ENCODE measurements at places on chromosomes 5 and 9.

DNA sequence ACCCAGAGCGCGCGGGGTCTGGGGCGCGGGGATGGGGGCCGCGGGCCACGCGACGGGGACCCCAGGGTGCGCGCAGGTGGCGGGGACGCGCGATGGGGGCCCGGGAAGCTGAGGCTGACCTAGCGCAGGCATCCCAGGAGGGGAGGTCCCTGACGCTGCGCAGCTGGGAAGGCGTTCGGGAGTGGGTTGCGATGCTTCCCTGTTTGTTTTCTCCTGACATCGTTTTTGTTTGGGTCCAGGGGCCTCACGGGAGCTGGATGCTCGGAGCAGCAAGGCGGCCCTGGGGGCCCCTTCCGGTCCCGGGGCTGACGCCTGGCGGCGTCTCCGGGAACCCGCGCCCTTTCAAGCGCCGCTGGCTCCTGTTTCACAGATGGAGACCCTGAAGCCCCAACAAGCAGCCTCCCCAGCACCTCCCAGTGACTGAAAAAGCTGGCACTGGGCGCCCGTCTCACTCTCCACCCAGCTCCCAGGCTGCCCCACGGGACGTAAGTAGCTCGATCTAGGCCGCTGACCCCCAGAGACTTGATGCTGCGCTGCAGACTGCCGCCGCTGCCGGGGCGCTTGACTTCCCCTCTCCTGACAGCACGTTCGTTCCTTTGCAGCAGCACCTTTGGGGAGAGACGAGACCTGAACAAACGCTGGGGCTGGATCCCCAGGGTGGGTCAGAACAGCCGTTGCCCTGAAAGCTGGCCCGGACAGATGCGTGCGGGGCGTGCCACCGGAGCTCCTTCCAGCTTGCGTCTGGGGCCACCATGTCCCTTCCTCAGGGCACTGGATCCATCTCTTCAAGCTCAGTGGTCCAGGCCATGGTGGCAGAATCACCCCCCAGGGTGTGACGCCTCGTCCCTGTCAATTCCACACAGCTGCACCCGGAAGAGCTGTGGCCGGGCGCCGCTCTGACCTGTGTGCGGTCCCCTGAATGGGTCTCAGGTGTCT is 593 bp downstream of the BRD3OS start:
- peak; percentile 48 for DNase-seq

DNA sequence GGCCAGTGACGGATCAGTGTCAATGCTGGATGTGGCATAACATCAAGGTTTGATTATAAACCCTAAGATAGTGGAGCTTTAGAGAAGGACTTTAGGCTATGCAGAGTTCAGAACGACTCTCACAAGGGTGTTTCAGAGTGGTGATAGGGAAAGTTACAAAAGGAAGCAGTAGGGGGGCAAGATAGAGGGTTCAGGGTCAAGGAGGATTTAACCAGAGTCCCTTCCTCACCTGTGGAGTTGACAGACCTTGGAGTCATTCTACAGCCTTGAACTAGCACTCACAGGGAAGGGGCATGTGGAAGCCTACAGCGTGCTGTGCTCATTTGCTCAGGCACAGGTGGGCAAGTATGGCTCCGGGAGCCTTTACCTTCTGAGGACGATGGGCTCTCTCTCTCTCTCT is 7.9 kb downstream of the DMRT1 start:
- no peak for DNase-seq

- DNase-seq: no peak
Measured at GRCh38 chr5:98940581-98940980, 11.8 kb upstream of the CHD1 start.

GRCh38 chr9:92381775-92382174 is 22.6 kb downstream of the OGN start:
- DNase-seq: no peak

GRCh38 chr9:121286973-121287741 is 19.2 kb downstream of the GSN start:
- DNase-seq: no peak

- DNase-seq: no peak
Measured at GRCh38 chr9:17402309-17402708, 176.6 kb upstream of the SH3GL2 start.

- DNase-seq: no peak
Measured at GRCh38 chr9:84617411-84618029, 52.0 kb upstream of the NTRK2 start.

DNA sequence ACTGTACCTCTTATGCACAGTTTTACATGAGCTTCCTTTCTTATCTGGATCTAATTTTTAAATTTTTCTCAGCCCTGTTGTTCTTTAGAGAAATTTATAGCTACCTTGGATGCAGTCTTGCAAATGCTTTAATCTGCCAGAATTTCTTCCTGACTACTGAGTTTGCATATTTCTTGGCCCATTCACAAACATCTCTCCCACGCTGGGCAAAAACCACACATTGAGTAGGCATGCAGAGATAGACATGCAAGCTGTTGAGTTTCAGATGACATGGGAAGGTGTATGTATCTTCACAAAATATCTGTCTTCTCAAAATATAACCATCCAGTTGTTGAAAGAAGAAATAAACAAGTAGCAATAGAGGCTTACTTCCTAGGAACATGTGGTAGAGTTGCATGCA is 101.2 kb downstream of the PARP8 start:
- no peak for DNase-seq

DNA sequence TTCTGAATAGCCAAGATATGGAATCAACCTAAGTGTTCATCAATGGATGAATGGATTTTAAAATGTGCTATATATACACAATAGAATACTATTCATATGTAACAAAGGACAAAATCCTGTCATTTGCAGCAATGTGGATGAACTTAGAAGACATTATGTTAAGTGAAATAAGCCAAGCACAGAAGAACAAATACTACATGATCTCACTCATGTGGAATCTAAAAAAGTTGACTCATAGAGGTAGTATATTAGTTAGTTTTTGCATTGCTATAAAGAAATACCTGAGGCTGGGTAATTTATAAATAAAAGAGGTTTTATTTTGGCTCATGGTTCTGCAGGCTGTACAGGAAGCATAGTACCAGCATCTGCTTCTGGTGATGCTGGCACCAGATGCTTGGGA is 8.1 kb downstream of the CATSPER3 start:
- no peak for DNase-seq

GRCh38 chr5:151221574-151221973 is 2.3 kb downstream of the CCDC69 start:
- DNase-seq: no peak

DNA sequence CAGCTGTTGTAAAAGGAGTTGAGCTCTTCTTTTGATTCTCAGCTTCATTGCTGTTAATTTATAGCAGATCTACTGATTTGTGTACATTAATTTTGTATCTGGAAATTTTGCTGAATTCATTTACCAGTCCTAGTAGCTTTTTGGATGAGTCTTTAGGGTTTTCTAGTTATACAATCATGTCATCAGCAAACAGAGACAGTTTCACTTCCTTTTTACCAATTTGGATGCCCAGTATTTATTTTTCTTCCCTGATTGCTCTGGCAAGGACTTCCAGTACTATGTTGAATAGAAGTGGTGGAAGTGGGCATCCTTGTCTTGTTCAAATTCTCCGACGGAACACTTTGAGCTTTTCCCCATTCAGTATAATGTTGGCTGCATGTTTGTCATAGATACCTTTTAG is 398.9 kb upstream of the POU5F2 start:
- no peak for DNase-seq

Data from T-helper 1 cell (primary cell).